ENCODE measurements at places on chromosomes 7 and 10.

GRCh38 chr10:84310470-84310869 lies 17.9 kb upstream of the CCSER2 start:
- DNase-seq, result no peak

- DNase-seq, result no peak
These were observed 910 bp downstream of the WIPF3 start for GRCh38 chr7:29806995-29807841.

DNA sequence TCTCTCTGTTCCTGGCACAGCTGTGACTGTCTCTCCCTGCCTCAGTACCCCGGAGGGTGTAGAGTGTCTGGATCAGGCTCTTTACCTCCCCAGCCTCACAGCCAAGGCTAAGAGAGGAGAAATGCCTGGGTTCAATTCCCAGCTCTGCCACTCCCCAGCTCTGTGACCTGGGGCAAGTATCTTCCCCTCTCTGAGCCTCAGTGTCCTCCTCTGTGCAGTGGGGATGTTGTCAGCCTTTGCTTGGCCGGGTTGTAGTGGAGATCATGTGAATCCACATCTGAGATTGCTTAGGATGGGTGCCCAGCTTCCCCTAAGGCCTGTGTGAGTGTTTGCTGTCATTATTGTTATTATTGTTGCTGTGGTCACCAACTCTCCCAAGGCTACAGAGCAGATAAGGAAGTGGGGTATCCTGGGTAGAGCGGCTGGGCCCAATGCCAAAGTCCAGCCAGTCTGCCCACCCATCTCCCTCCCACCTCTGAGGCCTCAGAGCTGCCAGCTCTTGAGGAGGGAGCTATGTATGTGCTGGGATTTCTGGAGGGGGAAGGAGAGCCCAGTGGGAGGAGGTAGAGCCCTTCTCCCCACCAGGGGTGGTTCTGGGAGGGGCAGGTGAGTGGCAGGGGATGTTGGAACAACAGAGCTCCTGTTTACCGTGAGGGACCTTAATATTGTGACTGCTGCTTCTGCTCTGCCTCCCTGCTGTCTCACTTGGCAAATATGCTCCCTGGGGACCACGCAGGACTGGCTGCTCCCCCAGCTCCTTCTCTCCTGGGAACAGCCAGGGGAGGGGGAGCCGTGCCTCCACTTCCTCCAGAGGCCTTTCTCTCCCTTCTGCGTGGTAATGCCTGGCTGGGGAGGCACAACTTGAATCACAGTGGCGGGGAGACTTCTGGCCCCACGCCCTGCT lies 170.5 kb downstream of the RPS24 start:
- DNase-seq, result no peak

GRCh38 chr7:27459731-27460053 lies 203.0 kb downstream of the HIBADH start:
- DNase-seq, result no peak

- DNase-seq, result no peak
These were observed 88.2 kb upstream of the CCDC71L start for GRCh38 chr7:106749165-106749564.

Data from stimulated activated CD8-positive, alpha-beta memory T cell treated with anti-CD3 and anti-CD28 coated beads, Interleukin-15, amount 100 ng/mL, for 4 hours (primary cell).